ENCODE measurements at places on chromosomes 6 and 20.

GRCh38 chr6:166655713-166656229 is 28.7 kb upstream of the RPS6KA2 start:
- DNase-seq, result no peak

DNA sequence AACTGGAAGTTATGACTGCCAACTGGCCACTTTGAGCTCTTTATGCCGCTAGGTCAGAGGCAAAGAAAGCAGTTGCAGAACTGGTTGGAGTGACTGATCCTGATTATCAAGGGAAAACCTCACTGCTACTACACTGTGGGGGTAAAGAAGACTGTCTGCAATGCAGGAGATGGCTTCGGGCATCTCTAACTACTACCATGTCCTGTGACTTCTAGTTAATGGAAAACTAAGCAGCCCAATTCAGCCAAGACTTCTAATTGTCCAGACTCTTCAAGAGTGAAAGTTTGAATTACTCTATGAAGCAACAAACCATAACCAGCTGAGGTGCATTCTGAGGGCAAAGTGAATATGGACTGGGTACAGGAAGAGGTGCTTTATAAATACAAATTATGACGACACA is 773.6 kb upstream of the SLC35B3 start:
- DNase-seq, result no peak

- no peak for DNase-seq
These were observed 177.9 kb upstream of the ZNF184 start for GRCh38 chr6:27650620-27651370.

- DNase-seq, result no peak
These were observed 147.1 kb downstream of the LRFN2 start for GRCh38 chr6:40440053-40440452.

GRCh38 chr6:44473393-44474189 is 86.1 kb downstream of the CDC5L start:
- no peak for DNase-seq

DNA sequence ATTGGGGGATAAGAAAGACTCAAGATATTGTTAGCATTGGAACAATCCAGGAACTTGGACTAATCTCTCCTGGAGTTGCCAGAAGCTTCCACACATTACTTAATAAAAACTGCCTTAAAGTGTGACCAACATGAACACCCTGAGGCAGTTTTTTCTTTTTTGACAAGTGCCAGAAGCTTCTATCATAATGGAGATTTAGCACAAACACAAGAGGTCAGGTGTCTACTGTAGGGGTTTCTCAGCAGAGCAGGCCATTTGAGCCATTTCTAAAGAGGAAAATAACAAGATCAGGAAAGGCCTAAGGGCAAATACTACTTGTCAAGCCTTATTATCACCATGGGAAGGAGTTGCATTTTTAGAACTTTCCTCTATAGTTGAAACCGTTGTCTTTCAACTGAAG is 361.5 kb downstream of the EPM2A start:
- no peak for DNase-seq

- DNase-seq, result no peak
These were observed 54.7 kb upstream of the PDE7B start for GRCh38 chr6:135796643-135797305.

DNA sequence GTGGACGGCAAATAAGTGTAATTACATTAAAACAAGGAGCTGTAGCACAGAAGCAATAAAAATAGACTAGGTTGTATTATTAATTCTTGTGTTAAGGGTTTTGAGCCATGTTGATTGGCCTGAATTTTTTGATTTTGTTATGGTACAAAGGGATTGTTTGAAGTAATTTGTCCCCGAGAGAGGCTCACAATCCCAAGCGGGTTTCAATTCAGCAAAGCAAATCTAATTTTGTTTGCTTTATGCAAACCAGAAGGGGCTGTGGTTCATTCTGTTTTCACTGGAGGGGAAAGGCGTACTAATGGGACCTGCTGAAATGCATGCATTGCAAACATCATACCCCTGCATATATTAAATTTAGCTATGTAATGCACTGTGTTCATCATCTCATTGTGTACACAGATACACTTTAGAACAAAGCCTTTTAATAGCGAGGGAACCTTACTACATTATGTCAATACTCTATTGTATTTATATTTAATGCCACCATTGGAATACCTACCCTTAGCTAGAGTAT is 379.5 kb upstream of the POU3F2 start:
- DNase-seq, result no peak

GRCh38 chr6:34022250-34022872 is 123.5 kb downstream of the GRM4 start:
- DNase-seq, result no peak

- DNase-seq, result no peak
These were observed 69.2 kb downstream of the PLEKHG1 start for GRCh38 chr6:150668900-150669302.

GRCh38 chr6:161644521-161644920 is 370.7 kb upstream of the AGPAT4 start:
- DNase-seq, result no peak

GRCh38 chr6:136659991-136660499 is 109.8 kb upstream of the MAP7 start:
- DNase-seq, result no peak

All from activated T-cell treated with anti-CD3 and anti-CD28 coated beads, Interleukin-2, amount 50 U/mL, for 1 hour (primary cell).